ENCODE measurements at places on chromosomes 13 and 19.

- DNase-seq = no peak
Observed at GRCh38 chr13:20136781-20137703, 23.8 kb downstream of the GJA3 start.

DNA sequence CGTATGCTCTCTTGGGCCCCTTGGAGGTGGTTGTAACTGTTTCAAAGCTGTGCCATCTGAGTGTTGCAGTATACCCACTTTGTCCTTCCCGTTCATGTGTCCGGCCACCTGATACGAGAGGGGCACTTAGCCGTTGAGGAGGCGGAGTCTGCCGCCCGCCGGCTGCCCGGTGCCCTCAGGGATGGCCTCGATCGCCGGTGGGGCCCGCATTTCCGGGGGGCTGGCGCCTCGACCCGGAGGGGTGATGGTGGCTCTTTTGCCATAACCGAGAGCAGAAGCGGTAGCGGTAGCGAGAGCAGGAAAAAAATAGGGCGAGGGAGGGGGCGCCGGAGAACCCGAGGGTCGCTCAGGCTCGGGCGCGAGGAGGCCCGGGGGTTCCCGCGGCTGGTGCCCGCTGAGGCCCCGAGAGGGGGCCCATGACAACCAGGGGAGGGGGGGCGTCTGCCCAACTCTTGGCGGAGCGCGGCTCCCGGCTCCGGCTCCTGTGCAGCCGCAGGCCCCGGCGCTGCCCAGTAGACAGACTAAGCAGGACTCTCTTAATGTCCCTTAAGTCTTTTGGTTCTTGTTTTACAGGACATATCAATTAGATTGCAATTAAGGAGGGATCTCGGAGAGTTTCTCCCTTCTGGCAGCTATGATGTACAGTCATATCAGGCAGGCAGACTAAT lies 342.7 kb upstream of the SGCG start:
- no peak for DNase-seq

DNA sequence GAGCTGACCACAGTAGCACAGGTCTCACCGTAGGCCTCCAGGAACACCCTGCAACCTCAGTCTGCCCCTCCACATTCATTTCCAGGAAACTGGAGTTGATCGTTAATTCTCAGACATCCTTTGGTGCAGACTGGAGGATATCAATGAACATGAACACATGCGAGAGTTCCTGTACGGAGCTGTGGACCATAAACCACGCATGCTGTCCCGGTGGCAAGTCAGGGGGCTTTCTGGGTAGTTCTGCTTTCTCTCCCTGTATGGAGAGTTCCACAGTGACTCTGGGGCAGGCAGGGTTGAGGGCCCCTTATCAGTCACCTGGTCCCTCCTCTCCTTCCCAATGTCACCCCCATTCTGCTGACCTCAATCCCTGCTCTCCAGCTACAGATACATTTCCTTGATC lies 55.5 kb upstream of the URI1 start:
- no peak for DNase-seq

DNA sequence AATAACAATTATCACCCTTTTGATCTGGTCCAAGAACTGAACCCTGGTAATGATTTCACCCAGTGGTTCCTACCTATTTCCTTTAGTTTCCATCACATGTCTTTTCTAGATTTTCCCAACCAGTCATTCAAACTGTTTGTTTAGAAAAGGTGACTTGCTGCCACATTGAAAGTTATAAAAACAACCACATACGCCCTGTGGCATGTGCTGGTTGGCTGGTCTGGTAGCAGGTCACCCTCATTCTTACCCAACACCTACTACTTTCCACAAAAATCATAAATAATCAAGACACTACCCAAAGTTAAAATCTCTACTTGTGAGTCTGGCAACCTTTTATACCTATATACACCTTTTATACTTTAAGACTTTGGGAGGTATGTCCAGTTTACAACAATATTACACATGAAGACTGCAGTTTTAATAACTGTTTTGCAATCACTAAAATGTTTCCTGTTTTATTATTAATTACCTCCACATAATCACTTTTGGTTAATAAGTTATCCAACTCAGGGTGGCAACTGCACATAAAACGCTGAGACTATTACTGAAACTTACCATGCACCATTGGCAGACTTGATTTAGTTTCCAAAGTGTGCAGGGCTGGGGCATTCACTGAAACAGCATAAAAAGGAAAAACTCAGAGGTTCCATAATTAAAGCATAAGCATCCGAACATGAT lies 38.9 kb downstream of the DZIP1 start:
- DNase-seq = no peak

DNA sequence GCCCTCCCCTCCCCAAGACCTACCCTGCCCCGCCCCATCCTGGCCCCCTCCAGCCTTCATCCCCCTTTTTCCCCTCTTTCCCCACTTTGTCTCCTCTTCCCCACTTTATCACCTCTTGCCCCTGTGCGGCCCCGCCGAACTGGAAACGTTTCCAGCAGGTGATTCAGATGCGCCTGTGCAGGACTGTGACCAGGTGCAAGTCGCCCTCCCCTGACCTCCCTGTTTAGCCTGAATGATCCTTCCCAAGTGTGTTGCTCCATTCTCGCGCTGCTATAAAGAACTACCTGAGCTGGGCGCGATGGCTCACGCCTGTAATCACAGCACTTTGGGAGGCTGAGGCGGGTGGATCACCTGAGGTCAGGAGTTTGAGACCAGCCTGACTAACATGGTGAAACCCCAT lies 25.9 kb downstream of the ZNF791 start:
- no peak for DNase-seq

DNA sequence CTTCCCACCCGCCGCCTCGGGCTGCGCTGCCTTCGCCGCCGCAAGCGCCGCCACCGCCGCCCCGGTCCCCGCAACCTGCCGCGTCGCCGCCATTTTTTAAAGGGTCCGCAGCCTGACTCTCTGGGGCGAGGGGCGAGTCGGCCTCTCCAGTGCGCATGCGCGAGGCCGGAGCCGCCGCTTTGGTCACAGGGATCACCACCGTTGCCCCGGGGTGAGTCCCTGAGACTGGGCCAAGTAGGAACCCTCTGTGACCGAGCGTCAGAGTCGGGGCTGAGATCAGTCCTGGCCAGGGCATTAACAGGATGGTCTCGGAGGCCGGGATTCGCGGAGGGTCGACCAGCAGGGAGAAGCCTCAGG lies 42.6 kb downstream of the ZNF146 start:
- no peak for DNase-seq

- DNase-seq = no peak
Observed at GRCh38 chr19:10343495-10343894, 4.1 kb upstream of the ICAM3 start.

DNA sequence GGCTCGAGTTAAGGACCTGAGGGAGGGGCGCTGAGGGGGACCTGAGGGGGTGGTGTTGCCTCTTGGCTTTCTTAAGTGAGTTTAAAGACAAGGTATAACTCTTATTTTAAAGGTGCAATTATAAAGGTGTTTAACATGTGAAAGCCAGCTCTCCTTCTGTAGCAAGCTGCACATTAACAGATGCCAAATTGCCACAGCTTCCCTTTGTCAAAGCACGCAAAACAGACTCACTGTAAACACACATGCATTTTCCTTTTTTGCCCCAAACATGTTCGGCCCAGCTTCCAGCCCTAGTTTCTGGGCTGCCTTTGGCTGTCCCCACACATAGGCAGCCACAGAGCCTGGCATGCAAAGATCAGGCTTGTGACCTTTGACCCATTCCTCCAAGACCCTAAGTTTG lies 111.9 kb downstream of the SLC7A1 start:
- no peak for DNase-seq

GRCh38 chr13:45817833-45818232 lies 33.7 kb downstream of the SIAH3 start:
- no peak for DNase-seq

- DNase-seq = no peak
Observed at GRCh38 chr19:28400953-28401671, 811.8 kb downstream of the UQCRFS1 start.

DNA sequence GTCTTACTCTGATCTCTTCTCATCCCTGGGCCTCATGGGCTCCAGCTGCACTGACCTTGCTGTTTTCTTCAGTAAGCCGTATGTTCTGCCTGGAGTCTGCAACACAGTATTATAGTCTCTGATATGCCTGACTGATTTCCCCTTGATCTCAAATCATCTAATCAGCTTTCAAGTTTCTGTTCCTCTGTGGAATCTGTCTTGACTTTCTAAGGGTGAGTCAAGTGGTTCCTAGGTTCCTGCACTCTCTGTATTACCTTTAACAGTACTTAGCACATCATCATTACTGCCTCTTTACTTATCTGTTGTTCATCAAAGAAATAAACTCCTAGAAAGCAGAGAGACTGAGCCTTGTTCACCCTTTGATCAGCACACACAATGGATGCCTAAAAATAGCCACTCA lies 350.7 kb downstream of the LMO7 start:
- DNase-seq = peak; percentile 36

DNA sequence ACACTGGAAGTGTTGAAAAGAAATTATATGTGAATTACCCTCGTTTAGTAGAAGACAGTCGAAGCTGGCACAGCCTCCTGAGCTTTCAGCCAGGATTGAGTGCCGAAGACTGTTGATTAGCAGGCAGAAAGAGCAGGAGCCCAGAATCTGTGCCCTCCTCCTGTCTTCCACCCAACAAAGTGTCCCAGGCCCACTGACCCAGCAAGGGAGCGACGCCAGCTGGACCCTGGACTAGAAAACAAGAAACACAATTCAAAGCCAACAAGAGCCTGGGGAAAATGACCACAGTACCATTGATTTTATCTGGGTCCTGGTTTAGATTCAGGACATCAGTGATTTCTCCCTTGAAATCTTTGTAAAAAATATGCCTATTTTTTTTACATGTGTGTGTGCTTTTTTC lies 120.7 kb downstream of the RXFP2 start:
- no peak for DNase-seq

GRCh38 chr13:95060014-95060519 lies 241.2 kb downstream of the ABCC4 start:
- peak; percentile 7 for DNase-seq

Data from umbilical cord (tissue), 2 donors.